ENCODE measurements at places on chromosomes 2 and 18.
A peak's percentile ranks its signal among the peaks of the same experiment; 100 is the strongest.

DNA sequence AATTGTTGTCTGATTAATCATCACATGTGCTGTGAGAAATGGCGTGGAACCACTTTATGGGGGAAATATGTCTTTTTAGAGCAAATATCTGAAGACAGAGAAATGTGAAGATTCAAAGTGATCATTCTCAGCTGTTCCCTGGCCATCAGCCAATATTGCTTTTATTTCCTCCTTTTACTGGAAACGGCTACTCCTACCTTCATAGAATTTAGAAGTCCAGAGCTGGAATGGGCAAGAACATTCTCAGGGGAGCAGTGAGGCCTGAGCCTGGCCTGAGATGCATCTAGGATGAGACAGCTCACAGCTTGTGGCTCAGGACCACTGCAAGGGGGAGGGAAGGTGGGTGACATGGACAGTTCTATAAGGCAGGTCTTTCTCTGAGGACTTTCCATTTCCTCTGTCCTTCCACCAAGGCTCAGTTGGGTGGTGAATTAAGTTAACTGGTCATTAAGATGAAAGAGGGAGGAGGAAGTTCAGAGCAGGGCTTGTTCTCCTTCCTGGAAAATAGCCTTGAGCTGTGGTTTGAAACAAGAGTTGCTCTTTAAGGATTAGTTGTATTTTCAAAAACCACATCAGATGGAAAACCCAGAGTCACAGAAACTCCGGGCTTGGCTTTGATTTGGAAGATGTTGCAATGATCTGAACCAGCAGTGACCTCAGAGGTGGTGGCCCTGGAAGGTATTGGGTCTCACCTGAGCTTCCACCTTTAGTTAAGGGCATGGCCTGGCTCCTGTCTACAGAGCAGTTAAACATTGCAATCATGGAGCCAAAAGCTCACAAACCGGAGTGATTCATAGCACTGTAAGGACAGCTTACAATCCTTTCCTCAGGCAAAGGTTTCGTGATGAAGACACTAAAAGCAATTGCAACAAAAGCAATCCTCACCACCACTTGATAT lies 144.3 kb downstream of the VAPA start:
- no peaks in the 10 kb centered on the region for H3K36me3 ChIP-seq
- no peak overlapping the region for H3K4me3 ChIP-seq
- H3K27me3 ChIP-seq: no peaks in the 10 kb centered on the region
- no peaks in the 10 kb centered on the region for H3K4me1 ChIP-seq
- no peak for DNase-seq

DNA sequence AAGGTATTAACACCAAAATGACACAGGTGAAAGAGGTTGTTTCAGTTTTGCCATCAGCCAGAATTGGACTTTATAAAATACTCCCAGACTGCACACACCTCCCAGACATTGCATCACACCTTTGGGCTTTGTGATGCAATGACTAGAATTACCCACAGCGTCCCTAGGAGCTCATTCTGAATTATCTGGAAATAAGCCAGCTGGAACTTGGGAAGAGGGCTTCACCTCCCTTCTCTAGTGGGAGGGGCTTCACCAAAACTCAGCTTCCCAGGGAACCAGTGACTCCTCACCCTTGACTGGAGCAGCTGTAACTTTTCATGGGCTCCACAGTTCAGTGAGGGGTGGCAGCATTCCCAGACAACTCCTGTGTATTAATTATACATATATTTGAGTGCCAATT lies 83.1 kb upstream of the BZW1 start:
- H3K4me3 ChIP-seq: no peak overlapping the region
- H3K27me3 ChIP-seq: no peaks in the 10 kb centered on the region
- no peak overlapping the region for H3K27ac ChIP-seq
- H3K4me1 ChIP-seq: no peaks in the 10 kb centered on the region

GRCh38 chr2:134218414-134218813 lies 35.5 kb upstream of the MGAT5 start:
- no peaks in the 10 kb centered on the region for H3K4me1 ChIP-seq
- no peaks in the 10 kb centered on the region for H3K27me3 ChIP-seq
- no peak for DNase-seq
- no peak overlapping the region for H3K27ac ChIP-seq
- H3K4me3 ChIP-seq: no peak overlapping the region

- peak overlapping the region; percentile 23 for H3K4me3 ChIP-seq
- H3K27me3 ChIP-seq: peaks cover 41% of the 10 kb centered on the region
- H3K4me1 ChIP-seq: peaks cover 6% of the 10 kb centered on the region
- H3K27ac ChIP-seq: no peak overlapping the region
- no peak for DNase-seq
- H3K36me3 ChIP-seq: no peaks in the 10 kb centered on the region
Observed at GRCh38 chr2:5696945-5697521, 4.8 kb downstream of the SOX11 start.

- H3K36me3 ChIP-seq: no peaks in the 10 kb centered on the region
- DNase-seq: no peak
- no peak overlapping the region for H3K4me3 ChIP-seq
- no peaks in the 10 kb centered on the region for H3K4me1 ChIP-seq
- no peaks in the 10 kb centered on the region for H3K27me3 ChIP-seq
- no peak overlapping the region for H3K27ac ChIP-seq
Observed at GRCh38 chr18:28161608-28162599, 15.0 kb downstream of the CDH2 start.
